ENCODE measurements at places on chromosomes 7 and 10. TPM values are rescaled to one million over a fixed set of nuclear protein-coding genes. Genes with fewer than 3 reads are reported as not detected.

DNA sequence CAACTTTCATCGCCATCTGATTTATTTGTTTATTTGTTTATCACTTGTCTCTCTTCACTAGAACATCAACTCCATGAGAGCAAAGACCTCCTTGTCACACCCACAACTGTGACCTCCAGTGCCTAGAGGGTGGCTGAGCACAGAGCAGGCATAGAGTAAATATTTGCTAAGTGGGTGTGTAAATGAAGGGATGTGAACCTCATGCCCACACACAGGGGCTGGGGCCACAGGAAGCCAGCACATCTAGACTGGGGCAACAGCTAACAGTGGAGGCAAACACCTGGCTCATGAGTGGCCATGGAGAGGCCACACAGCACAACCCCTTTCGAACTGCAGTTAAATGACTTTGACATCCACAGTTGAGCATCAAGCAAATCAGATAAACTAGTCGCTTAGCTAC is 39.8 kb downstream of the AKR1B1 start:
- DNase-seq, result no peak

DNA sequence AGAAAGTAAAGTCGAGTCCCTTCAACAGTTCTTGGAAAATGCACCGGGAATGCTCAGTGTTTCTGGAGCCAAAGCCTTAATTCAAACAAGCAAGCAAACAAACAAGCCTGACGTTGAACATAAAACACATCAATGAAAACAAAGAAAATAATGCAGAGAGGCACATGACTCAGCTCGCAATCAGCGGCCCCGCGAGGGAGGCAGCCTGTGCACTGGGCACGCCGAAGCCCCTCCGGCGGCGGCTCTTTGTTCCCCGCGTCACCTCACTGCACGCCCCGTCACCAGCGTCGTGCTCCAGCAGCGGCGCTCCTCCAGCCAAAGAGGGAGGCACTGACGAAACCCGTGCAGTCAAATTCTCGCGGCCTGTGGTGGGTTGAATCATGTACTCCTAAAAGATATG is 151.5 kb downstream of the DNAJB6 start:
- no peak for DNase-seq

- DNase-seq, result no peak
Measured at GRCh38 chr7:112172870-112173567, 33.2 kb downstream of the DOCK4 start.

The PNLIPRP1 gene
- polyA plus RNA-seq, result not detected

The PHYHIPL gene
- 20.1 TPM for polyA plus RNA-seq

GRCh38 chr7:67692425-67692824 is 695.8 kb downstream of the TYW1 start:
- DNase-seq, result no peak

DNA sequence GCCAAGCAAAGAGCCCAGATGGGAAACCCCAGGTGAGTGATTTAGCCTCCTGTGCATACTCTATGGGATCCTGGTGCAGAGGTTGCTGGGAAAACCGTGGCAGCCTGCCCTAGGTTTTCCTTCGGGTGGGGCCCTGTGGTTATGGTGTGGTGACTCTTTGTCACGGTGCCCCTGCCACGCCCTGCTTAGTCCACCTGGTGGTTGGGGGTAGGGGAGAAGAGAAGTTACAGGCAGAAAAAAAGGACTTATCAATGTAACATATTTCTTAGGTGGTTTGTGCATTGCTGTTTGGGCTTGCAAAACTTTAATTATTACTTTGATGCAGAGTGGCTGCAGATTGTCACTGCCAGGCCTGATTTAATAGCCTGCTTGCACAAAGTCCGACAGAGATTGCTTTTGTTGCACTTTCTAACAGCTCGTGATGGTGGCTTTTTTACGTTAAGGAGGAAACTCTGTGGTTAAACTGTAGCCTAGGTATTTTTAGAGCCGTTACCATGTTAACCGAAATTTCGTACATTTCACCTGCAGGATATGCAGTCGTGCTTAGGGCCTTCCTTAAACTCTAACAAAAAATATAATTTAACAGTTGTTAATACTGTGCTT is 197.4 kb downstream of the RNLS start:
- no peak for DNase-seq

DNA sequence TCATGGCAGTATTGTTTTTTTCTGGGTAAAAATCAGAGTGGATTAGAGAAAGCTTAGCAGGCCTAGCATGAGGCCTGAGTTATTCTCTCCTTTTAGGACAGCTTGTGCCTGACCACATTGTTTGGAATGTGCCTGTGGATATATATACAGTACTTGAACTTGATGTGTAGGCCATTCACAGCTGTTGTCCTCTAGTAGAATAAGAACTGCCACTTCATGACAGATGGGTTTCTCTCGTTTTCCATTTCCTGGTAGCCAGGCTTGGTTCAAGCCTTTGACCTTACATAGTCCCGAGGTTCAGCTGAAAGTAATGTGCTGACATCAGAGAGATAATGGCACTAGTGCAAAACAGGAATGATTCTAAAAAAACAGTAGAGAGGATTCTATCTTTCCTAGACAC is 473.9 kb downstream of the AUTS2 start:
- no peak for DNase-seq

DNA sequence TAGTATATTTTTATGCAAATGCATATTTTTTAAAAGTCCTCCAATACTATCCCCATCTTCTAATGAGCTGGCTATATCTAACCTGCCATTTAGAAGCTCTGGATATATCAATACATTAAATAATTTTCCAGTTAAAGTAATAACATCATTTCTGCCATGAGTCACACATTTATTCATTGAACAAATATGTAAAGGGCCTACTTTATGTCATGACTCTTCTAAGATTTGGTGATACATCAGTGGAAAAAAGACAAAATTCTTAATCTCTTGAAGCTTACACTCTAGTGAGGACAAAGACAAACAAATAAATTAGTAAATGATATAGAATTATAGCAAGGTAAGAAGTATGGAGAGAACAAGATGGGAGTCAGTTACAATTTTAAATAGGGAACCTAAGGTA is 716.8 kb upstream of the LRRTM3 start:
- DNase-seq, result no peak

GRCh38 chr10:49362596-49363260 is 33.2 kb downstream of the DRGX start:
- DNase-seq, result no peak

GRCh38 chr10:75159519-75159918 is 48.1 kb downstream of the SAMD8 start:
- DNase-seq, result no peak

The FRMD4A gene
- polyA plus RNA-seq, result 83.4 TPM

- DNase-seq, result no peak
Measured at GRCh38 chr10:23606456-23606855, 167.6 kb downstream of the OTUD1 start.

DNA sequence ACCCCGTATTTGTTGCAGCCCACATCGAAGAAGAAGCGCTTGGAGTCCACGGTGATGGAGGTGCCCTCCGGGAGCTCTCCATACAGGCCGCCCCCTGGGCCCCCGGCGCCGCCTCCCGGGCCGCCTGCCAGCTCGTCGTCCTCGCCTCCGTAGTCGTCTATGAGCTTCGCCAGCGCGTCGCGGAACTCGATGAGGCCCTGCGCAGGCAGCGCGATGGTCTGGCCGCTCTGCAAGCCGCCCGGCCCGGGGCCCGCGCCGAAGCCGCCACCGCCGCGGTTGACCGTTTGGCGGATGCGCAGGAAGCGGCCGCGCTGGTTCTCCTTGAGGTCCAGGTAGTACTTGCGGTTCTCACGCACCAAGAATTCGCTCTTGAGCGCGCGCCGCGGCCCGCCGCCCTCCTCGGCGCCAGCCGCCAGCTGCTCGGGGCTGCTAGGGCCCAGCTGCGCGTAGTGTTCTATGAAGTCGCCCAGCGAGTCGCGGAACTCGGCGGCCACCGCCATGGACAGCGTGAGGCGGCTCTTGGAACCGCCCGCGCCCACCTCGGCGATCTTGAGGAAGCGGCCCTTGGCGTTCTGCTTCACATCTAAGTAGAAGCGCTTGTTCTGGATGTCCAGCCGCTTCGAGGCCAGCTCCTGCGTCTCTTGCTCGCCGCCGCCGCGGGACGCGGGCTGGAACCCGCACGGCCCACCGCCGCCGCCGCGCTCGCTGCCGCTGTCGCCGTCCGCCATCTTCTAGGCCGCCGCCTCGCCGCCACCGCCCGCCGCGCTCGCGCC is 523 bp downstream of the PURB start:
- no peak for DNase-seq

DNA sequence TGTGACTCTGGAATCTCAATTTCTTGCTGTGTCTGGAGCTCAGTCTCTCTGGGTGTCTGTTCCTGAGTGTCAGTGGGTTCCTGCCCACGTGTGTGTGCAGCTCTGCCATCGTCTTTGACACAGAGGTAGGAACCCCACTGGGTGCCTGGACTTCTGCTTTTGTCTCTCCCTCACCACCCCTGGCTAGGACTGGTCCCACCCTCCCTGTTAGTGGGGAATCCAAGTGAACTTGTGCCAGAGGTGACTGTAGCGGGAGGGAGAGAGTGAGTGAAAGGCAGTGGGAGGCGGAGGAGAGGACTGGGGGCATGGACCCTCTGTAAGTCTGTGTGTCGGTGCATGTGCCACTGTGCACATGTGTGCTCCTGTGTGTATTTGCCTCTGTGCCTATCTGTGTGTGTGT is 299.9 kb upstream of the ZMIZ1 start:
- DNase-seq, result no peak

DNA sequence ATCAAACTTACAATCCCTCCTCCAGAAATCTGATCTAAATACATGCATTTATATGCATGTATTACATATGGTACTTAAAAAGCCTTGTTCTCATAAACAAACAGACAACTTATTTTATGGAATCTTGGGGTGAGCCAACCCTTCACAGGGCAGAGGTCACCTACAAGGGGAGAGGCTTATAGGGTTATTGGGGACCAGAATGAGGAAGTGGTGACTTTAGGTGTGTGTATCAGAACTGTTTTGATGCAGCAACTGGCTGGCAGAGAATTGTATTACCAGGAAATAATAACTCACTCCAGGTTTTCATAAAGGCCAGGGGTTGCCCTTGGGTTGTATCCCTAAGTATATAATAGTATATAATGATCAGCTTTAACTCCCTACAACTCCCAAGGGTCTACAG is 91.1 kb downstream of the SVIL start:
- no peak for DNase-seq

The EN2 gene
- 0.07 TPM for polyA plus RNA-seq

GRCh38 chr10:88923520-88923919 is 29.1 kb downstream of the ACTA2 start:
- no peak for DNase-seq

- DNase-seq, result no peak
Measured at GRCh38 chr7:14065286-14065685, 75.8 kb upstream of the ETV1 start.

- DNase-seq, result no peak
Measured at GRCh38 chr7:158710651-158711102, 6.1 kb upstream of the NCAPG2 start.

The LRRC17 gene
- 60.8 TPM for polyA plus RNA-seq

- DNase-seq, result no peak
Measured at GRCh38 chr7:8871716-8872115, 438.3 kb downstream of the NXPH1 start.

DNA sequence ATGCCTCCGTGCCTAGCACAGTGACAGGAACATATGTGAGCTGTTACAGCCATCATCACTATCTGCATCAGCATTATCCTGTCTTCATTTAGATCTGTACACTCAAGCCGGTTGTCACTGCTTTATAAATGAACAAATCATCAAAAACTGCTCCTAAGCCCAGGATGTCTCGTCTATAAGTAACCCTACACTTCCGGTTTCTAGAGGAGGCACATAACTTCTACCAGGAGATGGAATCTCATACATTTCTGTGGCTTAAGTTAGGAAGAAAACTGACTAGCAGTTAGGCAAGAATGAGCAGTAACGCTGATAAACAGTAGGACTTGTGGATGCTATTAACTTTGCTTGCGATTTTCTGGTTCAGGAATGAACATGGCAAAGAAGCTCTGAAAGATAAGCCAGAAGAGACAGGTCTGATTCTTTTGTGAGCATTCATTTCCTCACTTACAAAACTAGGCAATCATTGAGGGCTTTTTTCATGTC is 1199.2 kb downstream of the SORCS3 start:
- no peak for DNase-seq

DNA sequence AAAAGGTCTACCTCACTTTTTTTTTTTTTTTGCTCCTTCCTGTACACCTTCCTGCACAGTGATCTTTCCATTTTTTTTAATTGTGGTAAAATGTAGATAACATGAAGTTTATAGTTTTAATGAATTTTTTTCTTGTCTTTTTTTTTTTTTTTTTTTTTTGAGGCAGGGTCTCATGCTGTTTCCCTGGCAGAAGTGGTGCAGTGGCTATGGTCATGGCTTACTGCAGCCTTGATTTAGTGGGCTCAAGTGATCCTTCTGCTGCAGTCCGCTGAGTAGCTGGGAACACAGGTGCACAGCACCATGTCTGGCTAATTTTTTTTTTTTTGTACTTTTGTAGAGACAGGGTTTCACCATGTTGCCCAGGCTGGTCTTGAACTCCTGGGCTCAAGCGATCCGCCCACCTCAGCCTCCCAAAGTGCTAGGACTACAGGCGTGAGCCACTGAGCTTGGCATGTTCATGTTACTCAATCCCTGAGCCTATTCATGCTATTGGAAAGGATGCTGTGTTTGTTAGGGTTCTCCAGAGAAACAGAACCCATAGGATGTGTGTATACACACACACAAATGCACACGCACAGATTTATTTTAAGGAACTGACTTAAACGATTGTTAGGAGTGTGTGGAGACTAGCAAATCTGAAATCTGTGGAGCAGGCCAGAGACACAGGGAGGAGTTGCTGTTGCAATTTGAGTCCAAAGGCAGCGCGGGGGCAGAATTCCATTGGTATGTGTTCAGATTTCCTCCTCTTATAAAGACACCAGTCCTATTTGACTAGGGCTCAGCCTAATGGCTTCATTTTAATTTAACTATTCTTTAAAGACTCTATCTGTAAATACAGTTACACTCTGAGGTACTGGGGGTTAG is 29.1 kb downstream of the GALNT11 start:
- no peak for DNase-seq

DNA sequence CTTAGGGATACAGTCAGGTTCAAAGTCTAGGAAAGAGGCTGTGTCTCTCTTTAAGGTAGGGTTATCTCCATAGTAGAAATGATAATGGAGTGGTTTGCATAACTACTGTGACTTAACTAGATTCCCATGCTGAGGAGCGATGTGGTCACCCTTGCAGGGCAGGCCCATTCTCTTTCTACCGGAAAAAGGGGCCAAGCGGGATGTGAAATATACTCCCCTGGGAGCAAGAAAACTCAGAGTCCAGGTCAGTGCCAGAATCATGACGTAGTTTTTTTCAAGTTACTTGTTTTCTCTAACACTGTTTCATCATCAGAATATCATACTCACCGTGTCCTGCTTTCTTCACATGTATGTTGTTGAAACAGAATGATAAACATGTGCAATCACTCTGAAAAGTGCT is 649.0 kb upstream of the ANKRD30A start:
- no peak for DNase-seq

- DNase-seq, result no peak
Measured at GRCh38 chr7:41147606-41148485, 555.0 kb downstream of the INHBA start.

- DNase-seq, result no peak
Measured at GRCh38 chr7:155021699-155022145, 18.8 kb upstream of the PAXIP1 start.

The PLXNA4 gene
- 12.7 TPM for polyA plus RNA-seq

The ZMIZ1 gene
- polyA plus RNA-seq, result 84.7 TPM
